ENCODE measurements at places on chromosomes 1 and 21.

DNA sequence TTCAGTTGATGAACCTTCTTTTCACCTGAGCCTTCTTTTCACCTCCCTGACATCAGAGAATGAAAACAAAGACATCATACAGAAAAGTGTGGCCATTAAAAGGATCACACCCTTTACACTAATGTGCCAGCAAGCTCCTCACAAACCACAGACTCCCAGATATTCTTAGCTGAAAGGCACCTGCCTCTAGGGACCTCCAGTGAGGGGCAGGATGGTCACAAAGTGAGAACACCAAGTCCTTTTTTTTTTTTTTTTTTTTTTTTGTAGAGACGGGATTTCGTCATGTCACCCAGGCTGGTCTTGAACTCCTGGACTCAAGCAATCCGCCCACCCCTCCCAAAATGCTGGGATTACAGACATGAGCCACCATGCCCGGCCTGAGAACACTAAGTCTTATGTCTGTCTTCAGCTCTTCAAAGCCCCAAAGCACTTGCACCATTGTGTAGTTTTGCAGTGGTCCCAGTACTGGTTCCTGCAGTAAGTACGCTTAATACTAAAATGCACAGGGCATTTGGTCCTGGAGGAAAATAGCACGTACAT lies 58.2 kb upstream of the LBR start:
- DNase-seq = no peak

- DNase-seq = no peak
These were observed 22.8 kb downstream of the RERE start for GRCh38 chr1:8794605-8795004.

GRCh38 chr1:177983482-177984135 lies 13.8 kb upstream of the SEC16B start:
- no peak for DNase-seq

DNA sequence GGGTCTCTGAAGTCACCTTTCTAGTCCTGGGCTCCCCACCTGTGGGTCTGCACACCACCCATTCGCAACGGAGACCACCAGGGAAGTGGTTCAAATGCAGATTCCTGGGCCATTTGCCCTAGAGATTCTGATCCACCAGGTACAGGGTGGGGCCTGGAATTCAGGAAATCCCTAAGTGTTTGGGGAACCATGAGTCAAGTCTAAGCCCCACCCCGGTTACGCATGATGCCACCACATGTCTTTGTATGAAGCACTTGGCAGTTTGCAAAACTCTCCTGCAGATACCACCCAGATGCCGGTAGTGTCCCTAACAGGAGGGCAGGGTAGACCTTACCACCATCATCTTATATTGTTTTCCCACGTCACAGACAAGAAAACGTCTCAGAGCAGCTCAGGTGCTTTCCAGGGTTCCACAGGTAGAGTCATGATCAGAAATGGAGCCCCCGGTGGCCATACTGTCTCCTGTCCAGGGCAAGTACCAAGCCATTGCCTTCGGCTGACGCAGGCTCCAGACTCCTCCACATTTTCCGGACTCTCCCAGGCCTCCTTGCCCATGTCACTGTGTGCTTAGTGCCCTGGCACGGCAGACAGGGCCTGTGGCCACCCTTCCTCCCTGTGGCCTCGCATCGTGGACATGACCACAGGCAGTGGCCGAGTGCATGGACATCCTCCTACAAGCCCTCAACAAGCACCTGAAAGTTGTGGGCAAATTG lies 89.2 kb upstream of the TMEM51 start:
- no peak for DNase-seq

GRCh38 chr1:201251851-201252430 lies 31.4 kb upstream of the PKP1 start:
- no peak for DNase-seq

- DNase-seq = no peak
These were observed 154.2 kb upstream of the RUNX1 start for GRCh38 chr21:35203093-35203977.

Data from spinal cord (tissue), 10 donors.